ENCODE measurements at places on chromosomes 4 and X.

- DNase-seq = no peak
Measured at GRCh38 chr4:121642292-121642691, 54.5 kb downstream of the ANXA5 start.

DNA sequence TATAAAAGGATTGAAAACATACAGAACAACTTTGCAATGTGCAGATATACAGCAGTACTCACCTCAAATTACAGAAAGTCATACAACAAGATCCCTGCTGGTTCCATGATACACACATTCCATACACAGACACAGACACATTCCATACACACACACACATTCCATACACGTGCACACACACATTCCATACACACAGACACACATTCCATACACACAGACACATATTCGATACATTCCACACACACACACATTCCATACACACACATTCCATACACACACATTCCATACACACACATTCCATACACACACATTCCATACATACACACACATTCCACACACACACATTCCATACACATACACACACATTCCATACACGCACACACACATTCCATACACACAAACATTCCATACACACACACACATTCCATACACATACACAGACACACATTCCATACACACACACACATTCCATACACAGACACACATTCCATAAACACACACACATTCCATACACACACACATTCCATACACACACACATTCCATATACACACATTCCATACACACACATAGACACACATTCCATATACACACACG, 13.7 kb downstream of the LINC00632 start:
- no peak for DNase-seq

DNA sequence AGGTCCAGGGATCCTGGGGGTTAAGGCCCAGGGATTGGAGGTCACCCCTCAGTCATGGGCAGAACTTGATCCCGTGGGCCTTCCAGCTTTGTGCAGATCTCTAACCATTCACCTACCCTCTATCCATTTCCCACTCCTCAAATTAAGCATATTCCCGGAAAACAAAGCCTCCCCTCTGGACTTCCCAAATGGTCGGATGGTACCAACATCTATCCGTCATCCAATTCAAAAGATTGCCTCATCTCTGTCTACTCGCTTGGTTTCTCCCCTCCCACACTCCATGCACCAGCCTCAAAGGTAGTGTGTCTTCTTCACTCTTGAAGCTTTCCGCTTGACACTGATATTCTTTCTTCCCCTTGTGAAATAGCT, 473 bp upstream of the BCLAF3 start:
- DNase-seq = no peak

DNA sequence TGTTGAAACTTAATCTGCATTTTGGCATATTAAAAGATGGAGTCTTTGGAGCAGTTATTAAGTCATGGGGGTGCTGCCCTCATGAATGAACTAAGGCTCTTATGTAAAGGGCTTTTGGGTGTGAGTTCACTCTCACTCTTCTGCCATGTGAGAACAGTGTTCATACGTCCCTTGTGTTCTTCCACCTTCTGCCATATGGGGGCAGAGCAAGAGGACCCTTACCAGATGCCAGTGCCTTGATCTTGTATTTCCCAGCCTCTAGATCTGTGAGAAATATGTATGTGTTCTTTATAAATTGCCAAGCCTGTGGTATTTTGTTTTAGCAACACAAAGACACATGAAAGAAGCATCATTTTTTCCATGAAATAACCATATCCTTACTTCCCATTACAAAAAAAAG, 213.9 kb downstream of the SPOCK3 start:
- DNase-seq = peak; percentile 2

DNA sequence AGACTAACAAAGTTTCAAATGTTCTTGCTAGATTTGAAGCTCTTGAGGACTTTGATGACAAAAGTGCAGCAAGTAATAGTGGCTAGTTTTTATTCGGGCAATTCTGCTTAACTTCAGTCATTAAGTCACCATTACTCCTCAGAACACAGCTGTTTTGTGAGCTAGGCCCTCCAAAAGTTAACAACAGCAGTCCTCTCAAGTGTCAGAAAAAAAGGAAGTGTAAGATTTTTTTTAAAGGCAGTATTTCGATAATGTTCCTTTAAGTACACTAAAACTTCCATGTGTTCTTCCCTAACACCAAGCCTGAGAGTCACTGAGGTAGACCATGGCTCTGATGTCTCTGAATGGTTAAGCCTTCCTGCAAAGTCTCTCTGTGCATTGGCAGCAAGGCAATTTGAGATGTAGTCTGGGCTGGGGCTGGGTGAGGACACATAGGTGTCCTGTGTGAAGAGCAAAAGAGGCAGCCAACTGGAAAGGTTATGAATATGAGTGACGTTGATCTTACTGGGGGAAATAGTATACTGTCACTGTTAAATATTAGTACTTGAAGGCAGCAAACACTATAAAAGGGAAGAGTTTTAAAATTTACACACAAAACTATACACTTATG, 174.0 kb upstream of the MAP3K15 start:
- no peak for DNase-seq

DNA sequence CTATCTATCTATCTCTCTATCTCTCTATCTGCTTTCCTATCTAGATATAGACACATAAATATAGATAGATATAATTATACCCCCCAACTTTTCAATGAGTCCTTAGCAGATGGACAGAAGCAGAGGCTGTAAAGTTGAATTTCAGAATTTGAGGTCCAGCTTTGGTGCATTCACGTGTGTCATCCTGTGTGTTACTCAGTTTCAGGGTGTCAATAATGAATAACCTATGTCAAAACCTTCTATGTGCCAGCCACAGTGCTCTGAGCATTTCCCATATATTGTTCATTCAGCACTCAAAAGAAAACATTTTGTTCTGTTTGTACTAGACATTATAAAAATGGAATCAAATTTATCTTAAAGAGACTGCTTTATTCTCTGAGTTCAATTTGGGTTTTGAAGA, 310.0 kb downstream of the ARHGAP24 start:
- no peak for DNase-seq

DNA sequence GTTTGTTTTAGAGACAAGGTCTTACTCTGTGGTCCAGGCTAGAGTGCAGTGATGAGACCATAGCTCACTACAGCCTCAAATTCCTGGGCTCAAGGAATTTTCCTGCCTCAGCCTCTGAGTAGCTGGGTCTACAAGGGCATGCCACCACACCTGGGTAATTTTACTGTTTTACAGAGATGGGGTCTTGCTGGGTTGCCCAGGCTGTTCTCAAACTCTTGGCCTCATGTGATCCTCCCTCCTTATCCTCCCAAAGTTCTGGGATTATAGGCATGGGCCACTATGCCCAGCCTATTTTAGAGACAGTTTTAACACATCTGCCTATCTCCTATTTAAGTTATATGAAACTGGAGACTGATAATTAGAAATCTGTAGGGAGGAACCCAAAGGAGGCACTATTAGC, 53.8 kb downstream of the SPRY1 start:
- no peak for DNase-seq

GRCh38 chr4:23373261-23373660, 516.6 kb downstream of the PPARGC1A start:
- peak; percentile 7 for DNase-seq

- DNase-seq = no peak
Measured at GRCh38 chrX:34521563-34521962, 135.5 kb downstream of the TMEM47 start.

GRCh38 chr4:119106036-119107000, 29.3 kb upstream of the MYOZ2 start:
- DNase-seq = no peak

DNA sequence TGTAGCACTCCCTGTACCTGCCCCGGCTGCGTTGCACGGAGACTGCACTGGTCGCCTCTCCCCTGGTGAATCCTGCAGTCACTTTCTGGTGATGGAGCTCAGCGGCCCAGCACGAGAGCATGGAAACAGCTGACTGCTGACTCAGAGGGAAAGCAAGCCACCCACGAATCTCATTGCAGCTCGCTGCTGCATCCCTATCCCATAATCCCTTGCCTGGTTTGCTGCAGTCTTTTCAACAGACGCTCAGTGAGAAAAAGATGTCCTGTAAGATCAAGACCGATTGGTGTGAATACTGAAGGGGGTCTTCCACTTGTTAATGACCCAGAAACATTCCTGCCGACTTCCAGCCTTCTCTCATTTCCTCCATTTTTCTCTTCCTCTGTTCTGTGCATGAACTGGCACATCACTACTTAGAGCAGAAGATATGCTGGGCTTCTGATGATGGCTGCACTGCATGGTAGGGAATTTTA, 52.9 kb downstream of the TRIM2 start:
- no peak for DNase-seq

GRCh38 chr4:157607996-157608395, 387.5 kb downstream of the GRIA2 start:
- DNase-seq = no peak

DNA sequence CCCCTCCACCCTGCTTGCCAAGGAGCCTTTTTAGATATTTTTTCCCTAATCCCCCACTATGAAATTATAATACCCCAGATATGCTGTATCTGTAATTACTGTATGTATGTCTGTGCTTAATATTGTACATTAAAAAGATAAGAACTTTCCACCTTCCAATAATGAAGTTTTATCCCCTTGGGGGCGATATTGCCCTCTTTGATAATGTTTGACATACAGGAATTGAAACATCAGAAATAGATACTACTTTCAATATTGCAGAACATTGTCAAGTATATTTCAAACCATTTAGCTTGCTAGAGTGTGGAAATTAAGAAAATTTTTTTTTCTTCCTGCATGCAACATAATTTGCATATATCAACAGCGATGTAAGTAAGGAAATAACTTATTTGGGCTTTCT, 58.9 kb downstream of the NAF1 start:
- no peak for DNase-seq

DNA sequence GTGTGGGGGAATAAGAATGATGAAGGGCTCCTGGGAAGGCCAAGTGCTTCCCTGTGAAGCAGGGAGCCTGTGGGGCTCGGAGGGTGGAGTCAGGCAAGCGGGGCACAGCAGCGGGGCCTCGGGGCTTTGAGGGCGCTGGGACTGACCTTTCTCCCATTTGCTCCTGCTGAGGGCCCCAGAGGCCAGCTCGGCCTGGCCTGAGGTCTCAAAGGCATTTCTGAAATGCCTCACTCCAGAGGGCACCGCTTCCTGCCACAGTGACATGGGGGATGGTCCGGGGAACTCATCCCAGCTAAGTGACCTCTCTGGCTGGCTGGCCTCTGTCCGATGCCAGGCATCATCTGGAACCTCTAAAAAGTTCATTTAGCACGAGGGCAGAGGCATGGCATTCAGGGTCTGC, 98.8 kb upstream of the STX18 start:
- DNase-seq = no peak

- DNase-seq = peak; percentile 54
Measured at GRCh38 chr4:120703908-120704307, 218.6 kb downstream of the PRDM5 start.

- no peak for DNase-seq
Measured at GRCh38 chr4:156608651-156609050, 362.9 kb downstream of the PDGFC start.

DNA sequence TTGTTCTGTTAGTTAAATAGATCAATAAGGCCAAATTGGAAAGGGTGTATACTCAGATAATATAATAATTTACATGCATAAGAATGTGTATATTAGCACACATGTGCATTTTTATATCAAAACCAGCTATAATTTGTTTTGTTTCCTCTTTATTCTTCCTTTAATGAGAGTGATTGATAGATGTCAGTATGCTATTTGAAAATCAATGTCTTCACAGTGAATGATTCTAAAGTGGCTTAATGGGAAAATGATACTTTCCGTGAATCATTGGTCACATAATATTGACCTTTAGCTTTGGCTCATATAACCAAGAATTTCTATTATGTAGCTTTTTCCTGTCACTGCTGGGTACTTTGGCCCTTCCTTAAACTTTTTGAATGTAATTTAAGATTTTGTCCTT, 48.6 kb downstream of the PLS3 start:
- no peak for DNase-seq

- DNase-seq = no peak
Measured at GRCh38 chr4:165359506-165359905, 19.3 kb upstream of the CPE start.

GRCh38 chr4:40289366-40290188, 45.6 kb upstream of the CHRNA9 start:
- no peak for DNase-seq

DNA sequence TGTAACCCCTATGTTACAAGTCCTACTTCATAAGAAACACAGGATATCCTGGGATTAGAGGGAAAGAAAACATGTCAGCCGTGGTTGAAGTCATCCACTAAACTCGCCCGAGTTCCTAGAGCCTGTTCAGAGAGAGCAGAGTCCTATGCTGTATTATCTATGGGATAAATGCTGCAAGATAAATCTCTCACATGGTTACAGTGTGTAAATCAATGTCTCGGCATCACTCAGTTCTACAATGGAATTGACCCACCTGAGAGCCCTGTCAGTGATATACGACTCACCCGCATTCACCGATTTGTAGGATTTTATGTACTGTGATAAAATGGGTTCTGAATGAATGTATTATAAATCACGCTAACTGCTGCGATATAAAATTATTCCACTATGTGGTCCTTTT, 127.8 kb upstream of the ANXA3 start:
- no peak for DNase-seq

Measured in HL-60 (cell line).